GM23338 (cell line): ENCODE measurements at places on chromosomes 5 and 9.

- H3K27me3 ChIP-seq: no peaks in the 10 kb centered on the region
- DNase-seq: peak; percentile 52
- no peaks in the 10 kb centered on the region for H3K36me3 ChIP-seq
- H3K4me1 ChIP-seq: peaks cover 27% of the 10 kb centered on the region
Observed at GRCh38 chr5:83378624-83379289, 92.8 kb upstream of the VCAN start.

GRCh38 chr9:121689461-121690157, 38.2 kb downstream of the DAB2IP start:
- no peaks in the 10 kb centered on the region for H3K27me3 ChIP-seq
- no peak overlapping the region for H3K27ac ChIP-seq
- peaks cover 4% of the 10 kb centered on the region; the same call in 1 of the 2 replicates for H3K4me1 ChIP-seq

GRCh38 chr9:98709968-98710965, 1.5 kb upstream of the GABBR2 start:
- H3K4me3 ChIP-seq: peak overlapping the region; percentile 55
- peaks cover 5% of the 10 kb centered on the region; the same call in 1 of the 2 replicates for H3K4me1 ChIP-seq
- DNase-seq: peak; percentile 71
- no peaks in the 10 kb centered on the region for H3K36me3 ChIP-seq
- no peak overlapping the region for H3K27ac ChIP-seq

DNA sequence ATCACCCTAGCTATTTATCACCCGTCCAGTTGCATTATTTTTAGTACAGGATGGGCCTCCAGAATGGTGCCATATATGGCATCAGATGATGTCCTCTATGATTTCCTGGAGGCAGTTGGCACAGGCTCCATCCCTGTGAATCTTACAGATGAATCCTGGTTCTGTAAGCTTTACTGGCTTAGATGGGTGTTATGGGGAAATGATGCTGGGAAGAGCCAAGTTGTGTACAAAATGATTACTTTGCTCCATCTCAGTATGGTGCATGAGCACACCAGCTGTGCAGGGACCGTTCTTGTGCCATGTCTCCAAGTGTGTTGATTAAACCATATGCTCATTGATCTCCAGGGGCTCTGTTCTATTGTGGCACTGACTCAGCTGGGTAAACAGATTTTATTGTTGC, 755.7 kb downstream of the TLR4 start:
- H3K27me3 ChIP-seq: no peaks in the 10 kb centered on the region
- no peaks in the 10 kb centered on the region for H3K36me3 ChIP-seq
- H3K4me3 ChIP-seq: no peak overlapping the region

DNA sequence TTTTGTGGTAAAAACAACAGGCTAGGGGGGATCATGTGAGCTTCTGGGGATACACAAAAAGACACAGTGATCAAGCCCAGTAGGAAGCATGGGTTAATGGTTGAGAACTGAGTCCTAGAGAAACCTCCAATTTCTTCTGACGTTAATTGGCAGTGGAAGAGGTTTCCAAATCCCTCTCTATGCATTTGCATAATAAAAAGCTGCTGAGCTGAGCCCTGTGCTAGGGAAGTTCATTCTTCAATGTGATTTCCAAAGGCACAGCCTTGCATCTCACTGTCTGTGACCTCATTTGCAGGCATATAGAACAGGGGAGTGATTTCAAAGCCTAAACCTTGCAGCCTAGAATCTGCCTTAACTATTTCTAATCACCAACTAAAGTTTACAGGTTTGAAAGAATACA, 812 bp downstream of the DNAH5 start:
- no peak overlapping the region for H3K27ac ChIP-seq
- peak; percentile 23 for DNase-seq
- no peak overlapping the region for H3K4me3 ChIP-seq
- H3K36me3 ChIP-seq: no peaks in the 10 kb centered on the region

DNA sequence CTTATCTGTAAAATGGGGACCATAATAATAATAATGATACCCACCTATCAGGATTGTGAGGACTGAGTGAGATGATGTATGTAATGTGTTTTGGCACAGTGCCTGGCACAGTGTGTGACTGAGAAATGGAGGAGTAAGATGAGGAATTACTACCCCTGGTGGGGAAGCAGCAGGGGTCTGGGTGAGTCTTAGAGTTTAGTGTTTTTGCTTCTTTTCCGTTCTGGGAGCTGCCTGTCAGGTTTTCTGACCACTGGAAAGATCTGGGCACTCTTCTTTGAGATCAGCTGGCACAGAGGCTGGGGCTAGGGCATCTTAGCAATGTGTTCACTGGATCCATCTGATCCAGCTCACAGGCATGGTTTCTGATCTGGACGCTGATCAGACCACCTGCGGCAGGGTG, 8.5 kb downstream of the LCP2 start:
- H3K4me3 ChIP-seq: no peak overlapping the region
- no peak overlapping the region for H3K27ac ChIP-seq
- no peak for DNase-seq
- no peaks in the 10 kb centered on the region for H3K27me3 ChIP-seq

DNA sequence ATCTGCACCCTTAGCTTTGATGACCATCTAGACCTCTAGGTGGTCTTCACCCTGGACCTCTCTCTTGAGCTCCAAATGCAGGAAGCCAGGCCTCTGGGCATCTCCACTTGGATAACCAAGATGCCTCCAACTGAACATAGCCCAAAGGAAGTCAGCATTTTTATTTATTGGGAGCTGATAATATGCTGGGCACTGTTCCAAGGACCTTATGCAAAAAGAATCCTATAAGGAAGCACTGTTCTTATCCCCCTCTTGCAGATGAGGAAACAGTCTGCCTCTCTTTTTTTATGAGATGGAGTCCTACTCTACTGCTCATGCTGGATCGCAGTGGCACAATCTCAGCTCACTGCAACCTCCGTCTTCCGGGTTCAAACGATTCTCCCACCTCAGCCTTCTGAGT, 219.9 kb downstream of the CDK5RAP2 start:
- no peak overlapping the region for H3K4me3 ChIP-seq
- no peaks in the 10 kb centered on the region for H3K4me1 ChIP-seq
- DNase-seq: no peak
- H3K27me3 ChIP-seq: no peaks in the 10 kb centered on the region

GRCh38 chr5:67409126-67409777, 212.7 kb upstream of the CD180 start:
- H3K36me3 ChIP-seq: no peaks in the 10 kb centered on the region
- peaks cover 6% of the 10 kb centered on the region for H3K4me1 ChIP-seq
- H3K4me3 ChIP-seq: no peak overlapping the region
- no peak overlapping the region for H3K27ac ChIP-seq
- no peaks in the 10 kb centered on the region for H3K27me3 ChIP-seq

GRCh38 chr5:76622973-76623596, at the start of gene F2RL2:
Gene F2RL2 (minus strand): TSS chr5:76623403. CDS start chr5:76623230, 173 bp downstream.
- peak; percentile 43 for DNase-seq
- no peaks in the 10 kb centered on the region for H3K27me3 ChIP-seq
- H3K4me1 ChIP-seq: peaks cover 21% of the 10 kb centered on the region; the same call in 1 of the 2 replicates
- no peak within 1 kb of the TSS for H3K27ac ChIP-seq

DNA sequence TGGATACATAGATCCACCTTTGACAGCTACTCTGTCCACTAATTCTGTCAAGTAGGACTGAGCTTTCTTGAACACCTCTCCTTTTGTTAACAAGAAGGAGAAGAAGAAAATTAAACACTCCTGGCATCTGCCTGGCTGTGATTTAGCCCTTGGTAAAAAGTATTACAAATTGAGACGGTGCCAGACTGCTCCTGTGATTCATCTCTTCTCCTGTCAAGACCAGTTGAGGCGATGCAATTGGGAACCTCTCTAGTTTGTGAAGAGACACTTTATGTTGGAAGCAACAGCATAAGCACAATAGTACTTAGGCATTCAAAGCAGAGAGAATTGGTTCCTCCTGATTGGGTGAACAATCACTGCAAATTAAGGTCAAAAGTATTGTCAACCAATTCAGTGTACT, 72.7 kb downstream of the GHR start:
- H3K27me3 ChIP-seq: no peaks in the 10 kb centered on the region
- H3K27ac ChIP-seq: no peak overlapping the region
- peaks cover 25% of the 10 kb centered on the region for H3K4me1 ChIP-seq
- no peak overlapping the region for H3K4me3 ChIP-seq
- no peaks in the 10 kb centered on the region for H3K36me3 ChIP-seq
- DNase-seq: no peak

DNA sequence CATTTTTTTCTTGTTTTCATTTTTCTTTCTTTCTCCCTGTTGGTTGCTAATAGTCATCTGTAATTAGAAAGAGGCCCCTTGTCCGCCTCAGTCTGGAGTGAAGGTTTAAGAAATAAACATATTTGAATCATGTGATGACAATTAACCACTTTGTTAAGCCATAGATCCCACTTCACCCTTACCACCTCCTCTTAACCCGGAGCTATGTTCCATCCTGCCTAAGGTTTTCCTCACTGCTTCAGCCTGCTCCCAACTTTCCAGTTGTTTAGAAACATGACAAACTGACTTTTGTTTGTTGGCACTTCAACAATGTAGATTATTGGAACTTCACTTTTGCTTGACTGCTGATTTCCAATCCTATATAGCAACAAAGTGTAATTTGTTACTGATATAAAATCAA, 37.4 kb upstream of the SSBP2 start:
- no peak overlapping the region for H3K4me3 ChIP-seq
- DNase-seq: no peak
- no peaks in the 10 kb centered on the region for H3K36me3 ChIP-seq

- no peak overlapping the region; the same call in 1 of the 2 replicates for H3K4me3 ChIP-seq
- no peaks in the 10 kb centered on the region for H3K27me3 ChIP-seq
- H3K36me3 ChIP-seq: no peaks in the 10 kb centered on the region
- DNase-seq: no peak
Observed at GRCh38 chr9:121700832-121701419, 49.5 kb downstream of the DAB2IP start.

- DNase-seq: no peak
- H3K27ac ChIP-seq: no peak overlapping the region
- H3K4me1 ChIP-seq: peaks cover 10% of the 10 kb centered on the region
- no peaks in the 10 kb centered on the region for H3K36me3 ChIP-seq
Observed at GRCh38 chr9:90420211-90420610, 222.4 kb downstream of the DIRAS2 start.

- DNase-seq: no peak
- H3K4me3 ChIP-seq: no peak overlapping the region
- H3K4me1 ChIP-seq: no peaks in the 10 kb centered on the region
Observed at GRCh38 chr5:105836887-105837286, 1833.8 kb downstream of the EFNA5 start.

DNA sequence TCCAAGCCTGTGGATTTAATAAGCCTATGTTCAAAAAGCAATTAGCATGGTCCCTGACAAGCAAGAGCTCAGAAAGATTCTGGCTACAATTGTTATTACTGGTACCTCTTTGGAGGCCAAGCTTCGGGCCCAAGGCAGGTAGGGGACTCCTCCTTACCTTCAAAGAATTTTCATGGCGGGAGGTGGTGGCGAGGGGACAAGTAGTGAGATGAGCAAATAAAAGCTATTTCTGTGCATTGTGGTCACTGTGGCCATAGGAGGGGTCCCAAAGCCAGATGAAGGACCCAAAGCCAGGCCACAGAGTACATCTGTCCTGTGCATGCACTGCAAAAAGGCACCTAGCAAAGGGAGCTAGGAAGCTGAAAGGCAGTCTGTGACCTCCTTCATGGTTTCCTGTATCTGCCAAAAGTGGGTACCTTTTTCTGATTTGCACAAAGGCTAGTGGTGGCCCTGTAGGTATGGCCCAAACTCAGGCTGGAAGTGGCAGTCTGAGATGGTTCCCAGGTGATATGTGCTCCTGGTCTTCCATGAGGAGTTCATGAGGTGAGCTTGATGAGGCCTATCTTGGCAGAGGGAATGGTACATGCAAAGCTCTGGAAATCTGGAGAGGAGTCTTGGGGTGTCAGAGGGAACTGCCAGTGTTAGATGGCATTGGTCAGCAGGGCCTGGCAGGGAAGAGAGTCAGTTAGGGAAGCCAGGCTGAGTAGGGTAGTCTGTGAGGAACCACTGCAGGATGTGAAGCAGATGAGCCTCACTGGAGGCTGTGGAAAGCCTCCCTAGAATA, 3.3 kb upstream of the CXXC5 start:
- H3K27ac ChIP-seq: no peak overlapping the region
- H3K4me3 ChIP-seq: no peak overlapping the region
- no peaks in the 10 kb centered on the region for H3K36me3 ChIP-seq
- H3K27me3 ChIP-seq: peaks cover 47% of the 10 kb centered on the region
- DNase-seq: no peak

DNA sequence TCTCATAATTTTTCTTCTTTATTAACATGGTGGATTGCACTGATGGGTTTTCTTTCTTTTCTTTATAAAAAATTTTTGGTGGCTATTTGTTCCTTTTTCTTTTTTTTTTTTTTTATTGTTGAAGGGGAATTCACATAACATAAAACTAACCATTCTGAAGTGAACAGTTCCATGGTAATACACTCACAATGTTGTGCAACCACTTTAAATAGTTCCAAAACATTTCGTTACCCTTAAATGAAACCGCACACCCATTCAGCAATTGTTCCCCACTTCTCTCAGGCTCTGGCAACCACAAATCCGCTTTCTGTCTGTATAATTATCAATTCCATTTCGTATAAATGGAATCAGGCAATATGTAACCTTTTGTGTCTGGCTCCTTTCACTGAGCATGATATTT, 11.7 kb upstream of the SETX start:
- no peak overlapping the region for H3K27ac ChIP-seq
- DNase-seq: no peak
- no peaks in the 10 kb centered on the region for H3K27me3 ChIP-seq
- H3K36me3 ChIP-seq: no peaks in the 10 kb centered on the region
- no peak overlapping the region for H3K4me3 ChIP-seq
- no peaks in the 10 kb centered on the region for H3K4me1 ChIP-seq

DNA sequence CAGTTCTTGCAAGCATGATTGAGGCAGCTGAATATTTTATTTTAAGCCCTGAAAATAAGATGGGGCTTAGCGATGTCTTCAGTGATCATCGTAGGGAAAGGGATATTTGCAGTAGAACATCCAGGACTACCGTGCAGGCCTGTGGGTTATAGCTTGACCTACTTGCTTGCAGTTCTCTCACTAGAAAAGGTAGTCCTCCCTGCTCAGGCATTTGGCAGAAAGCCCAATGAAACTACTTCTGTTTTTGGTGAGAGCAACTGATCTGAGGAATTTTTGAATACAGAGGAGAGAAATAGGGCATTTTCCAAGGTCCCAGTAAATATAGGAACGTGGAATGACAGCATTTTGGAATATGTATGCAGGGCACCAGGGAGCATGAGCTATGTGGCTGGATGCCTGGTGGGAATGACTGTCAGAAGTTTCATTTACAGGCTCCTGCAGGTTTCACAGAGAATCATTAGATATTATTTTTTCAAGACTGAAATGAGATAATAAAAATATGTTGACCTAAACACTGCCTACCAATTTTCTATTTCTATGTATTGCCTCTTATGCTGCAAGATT, 417.9 kb upstream of the ACTBL2 start:
- no peaks in the 10 kb centered on the region for H3K4me1 ChIP-seq
- H3K27ac ChIP-seq: no peak overlapping the region
- no peaks in the 10 kb centered on the region for H3K36me3 ChIP-seq
- no peak for DNase-seq

- peaks cover 13% of the 10 kb centered on the region; the same call in 1 of the 2 replicates for H3K36me3 ChIP-seq
- peak overlapping the region; percentile 94 for H3K27ac ChIP-seq
- H3K4me1 ChIP-seq: peaks cover 22% of the 10 kb centered on the region
- H3K4me3 ChIP-seq: peak overlapping the region; percentile 40
- peak; percentile 66 for DNase-seq
- H3K27me3 ChIP-seq: no peaks in the 10 kb centered on the region
Observed at GRCh38 chr9:71966601-71967000, 55.2 kb downstream of the C9orf85 start.
